PC-9 (cell line): ENCODE measurements at places on chromosomes 12 and 14. TPM values are rescaled to one million over a fixed set of nuclear protein-coding genes. Genes with fewer than 3 reads are reported as not detected.

DNA sequence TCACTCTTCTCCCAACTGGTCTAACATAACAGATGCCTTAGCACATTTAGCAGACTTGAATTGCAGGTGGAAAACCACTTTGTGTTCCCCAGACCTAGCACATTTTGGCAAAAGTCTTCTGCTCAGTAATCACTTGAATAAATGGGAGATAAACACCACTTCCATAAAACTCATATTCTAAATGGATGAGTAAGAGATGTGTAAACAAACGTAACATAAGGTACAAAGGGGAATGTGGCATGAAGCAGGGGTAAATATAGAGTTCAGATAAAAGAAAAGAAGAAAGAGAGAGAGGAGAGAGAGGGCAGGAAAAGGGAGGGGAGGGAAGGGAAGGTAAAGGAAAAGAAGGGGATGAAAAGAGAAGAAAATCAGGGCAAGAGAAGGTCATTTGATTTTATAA is 17.0 kb upstream of the KERA start:
- DNase-seq, result no peak

The RBP5 gene
- total RNA-seq, result 0.74 and 1.3 TPM in 2 replicates

GRCh38 chr12:31869972-31870371 is 89.2 kb upstream of the RESF1 start:
- DNase-seq, result no peak

GRCh38 chr12:106488884-106489283 is 93.9 kb upstream of the RFX4 start:
- DNase-seq, result no peak
